Mucosa of gallbladder (tissue), 1 donor: ENCODE measurements at places on chromosomes 6 and 20. TPM values are rescaled to one million over a fixed set of nuclear protein-coding genes. Genes with fewer than 3 reads are reported as not detected.

DNA sequence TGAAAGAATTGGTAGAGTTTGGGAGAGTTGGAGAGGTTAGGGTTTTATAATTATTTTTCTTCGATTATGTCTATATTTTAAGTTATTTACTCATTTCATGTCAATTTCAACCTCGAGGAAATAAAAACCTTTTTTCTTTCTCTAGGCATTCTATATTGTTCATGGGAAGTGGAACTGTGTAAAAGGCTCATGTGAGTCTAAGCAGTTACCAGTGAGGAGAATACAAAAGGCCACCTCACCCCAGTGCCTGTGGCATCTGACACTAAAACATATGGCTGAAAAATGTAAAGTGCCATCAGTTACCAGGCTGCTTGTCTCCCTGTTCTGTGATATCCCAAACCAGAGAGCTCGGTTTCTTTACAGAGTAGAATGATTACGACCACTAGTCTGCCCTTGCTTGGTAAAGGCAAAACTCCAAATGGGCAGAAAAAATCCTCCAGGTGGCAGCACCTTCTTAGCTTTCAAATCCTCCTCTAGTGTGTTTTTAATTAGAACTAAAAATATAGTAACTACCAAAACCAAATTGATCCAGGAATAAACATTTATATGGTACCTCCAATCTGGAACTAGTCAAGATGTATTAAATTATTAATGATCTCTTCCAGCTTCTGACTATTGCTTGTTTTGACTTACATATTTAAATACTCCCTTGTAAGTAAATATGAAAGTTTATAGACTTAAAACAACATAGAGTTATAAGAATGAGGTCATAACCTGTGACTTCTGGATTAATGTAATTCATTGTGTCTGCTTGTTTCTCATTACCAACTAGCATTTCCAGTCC, 122.6 kb upstream of the MCHR2 start:
- DNase-seq = peak; percentile 27

- DNase-seq = no peak
Measured at GRCh38 chr20:25065072-25065624, 7.2 kb upstream of the ACSS1 start.

GRCh38 chr6:50899306-50899870, 80.7 kb downstream of the TFAP2B start:
- DNase-seq = no peak

DNA sequence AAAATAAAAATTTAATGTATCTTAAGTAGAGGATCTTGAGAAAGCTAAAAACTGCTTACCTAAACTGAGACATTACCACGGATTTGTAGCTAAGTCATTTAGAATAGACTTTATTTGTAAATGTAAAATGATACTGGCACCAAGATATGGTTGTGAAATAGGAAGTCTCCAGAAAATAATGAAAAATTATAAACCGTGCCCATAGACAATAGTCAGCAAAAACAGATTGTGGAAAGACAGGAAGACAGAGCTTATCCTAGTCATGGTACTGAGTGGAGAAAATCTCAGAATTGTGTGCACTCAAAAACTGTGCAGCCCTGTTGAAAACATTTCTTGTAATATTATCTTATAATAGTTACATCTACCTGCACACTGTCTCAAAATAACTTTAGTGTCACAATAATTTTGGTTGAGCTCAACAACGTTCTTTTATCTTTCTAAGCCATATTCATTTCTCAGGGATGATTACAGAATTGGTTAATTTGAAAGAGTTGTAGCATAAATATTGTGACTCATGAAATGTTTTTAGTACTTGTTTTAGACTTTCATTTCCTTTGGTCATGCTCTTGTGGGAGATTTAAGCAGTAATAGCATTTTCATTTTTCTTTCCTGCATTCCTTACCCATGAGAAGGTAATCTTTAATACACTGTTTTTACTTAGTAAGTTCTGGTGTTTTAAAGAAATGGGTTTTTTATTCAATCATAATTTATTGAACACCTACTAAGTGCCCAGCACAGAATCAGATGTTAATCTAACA, 174.5 kb downstream of the SOX4 start:
- no peak for DNase-seq

GRCh38 chr6:149445095-149445466, 39.7 kb downstream of the ZC3H12D start:
- DNase-seq = no peak

DNA sequence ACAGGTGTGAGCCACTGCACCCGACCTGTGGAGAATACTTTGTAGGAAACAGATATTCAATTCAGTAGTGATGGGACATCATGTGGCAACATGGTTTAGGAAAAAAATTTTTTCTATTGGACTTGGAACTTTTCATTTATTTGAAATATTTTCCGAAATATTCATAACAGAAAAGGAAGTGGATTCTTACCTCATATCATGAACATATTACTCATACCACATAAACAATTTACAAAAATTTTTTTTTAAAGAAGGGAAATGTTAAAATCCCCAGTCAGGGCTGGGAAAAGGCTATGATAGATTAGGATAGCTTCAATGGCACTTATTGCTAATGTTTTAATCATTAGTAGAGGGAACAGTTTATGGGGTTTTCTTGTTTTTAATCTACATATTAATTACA, 6.8 kb upstream of the ALDH8A1 start:
- no peak for DNase-seq

GRCh38 chr20:24701668-24702067, 232.2 kb downstream of the SYNDIG1 start:
- no peak for DNase-seq

- DNase-seq = no peak
Measured at GRCh38 chr6:143139239-143139784, 78.6 kb downstream of the AIG1 start.

DNA sequence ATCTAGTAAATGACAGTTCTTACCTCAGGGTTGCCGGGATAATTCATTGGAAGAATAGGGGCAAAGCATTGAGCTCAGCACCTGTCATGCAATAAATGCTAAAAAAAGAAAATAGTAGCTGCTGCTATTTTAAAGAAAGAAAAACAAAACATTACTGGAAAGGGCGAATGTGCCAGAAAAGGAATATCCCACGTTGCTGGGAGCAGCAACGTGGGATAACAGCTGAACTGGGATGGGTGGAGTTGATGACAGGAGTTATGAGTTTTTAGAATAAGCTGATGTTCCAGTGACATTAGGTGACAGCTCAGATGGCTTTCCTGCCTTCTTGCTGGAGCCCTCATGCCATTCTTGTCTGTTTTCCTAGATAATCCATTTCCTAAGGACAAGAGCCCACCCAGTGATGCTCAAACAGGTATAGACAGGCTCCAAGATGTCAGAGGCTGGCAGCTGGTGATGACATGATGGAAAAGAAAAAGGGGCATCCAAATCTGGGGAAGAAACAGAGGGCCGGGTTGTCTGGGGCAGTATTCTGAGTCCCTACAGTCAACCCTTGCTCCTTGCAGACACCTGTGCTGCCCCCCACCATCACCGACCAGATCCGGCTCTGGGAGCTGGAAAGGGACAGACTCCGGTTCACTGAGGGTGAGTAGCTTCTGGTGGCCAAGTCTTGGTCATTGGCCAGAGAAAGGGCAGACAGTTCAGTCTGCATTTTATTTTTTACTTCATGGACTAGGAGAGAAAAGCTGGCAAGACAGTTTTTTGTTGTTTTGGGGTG, 1.1 kb upstream of the VARS2 start:
- DNase-seq = no peak

DNA sequence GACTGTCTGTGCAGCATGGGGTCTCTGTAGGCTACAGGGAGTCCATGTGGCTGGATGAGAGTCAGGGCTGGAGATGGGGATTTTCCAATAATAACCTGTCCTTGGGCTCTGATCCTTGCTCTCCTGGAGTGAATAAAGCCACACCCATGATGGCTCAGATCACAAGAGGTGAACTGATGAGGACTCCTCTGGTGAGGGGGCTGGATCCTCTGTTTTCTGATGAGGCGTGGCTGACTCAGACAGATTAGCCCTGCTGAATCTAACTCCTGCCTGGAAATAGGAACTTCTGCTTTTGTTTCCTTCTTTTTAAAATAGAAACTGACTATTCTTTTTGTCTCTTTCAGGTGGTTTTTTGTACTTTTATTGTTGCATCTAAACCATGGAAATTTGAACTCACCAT, 27.0 kb downstream of the CST9L start:
- no peak for DNase-seq

- no peak for DNase-seq
Measured at GRCh38 chr6:19905584-19905983, 68.4 kb downstream of the ID4 start.

DNA sequence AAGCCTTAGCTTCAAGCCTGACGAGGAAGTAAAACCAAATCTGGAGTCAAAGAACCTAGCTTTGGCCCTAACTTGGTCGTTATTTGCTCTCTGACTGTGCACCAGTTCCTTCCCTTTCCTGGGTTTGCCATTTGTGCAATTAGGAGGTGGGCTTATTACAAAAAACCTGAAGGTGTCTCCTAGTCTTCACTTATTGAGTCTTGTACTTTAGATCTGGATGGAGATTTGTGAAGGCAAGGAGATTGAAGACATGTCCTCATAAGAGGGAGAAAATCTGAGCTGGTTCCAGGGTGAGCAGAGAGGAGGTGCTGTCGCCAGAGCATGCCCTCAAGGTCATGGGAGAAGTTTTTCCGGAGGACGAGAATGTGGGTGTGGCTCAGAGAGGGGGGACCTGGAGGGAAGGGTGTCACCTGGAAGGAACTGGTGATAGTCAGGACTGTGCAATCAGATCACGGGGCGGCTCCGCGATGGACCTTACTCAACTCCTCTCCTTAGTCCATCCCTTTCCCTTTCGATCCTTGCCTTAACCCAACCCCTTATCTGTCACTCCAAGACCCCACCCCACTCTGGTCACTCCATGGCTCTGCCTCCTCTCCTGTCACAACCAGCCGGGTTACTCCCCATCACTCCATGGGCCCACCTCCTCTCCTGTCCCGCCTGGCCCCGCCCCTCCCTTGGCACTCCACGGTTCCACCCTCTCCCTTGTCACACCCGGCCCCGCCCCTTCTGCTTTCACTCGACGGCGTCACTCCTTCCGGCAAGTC, 588 bp upstream of the ACSS2 start:
- no peak for DNase-seq

GRCh38 chr20:10547276-10548114, 112.4 kb downstream of the SLX4IP start:
- DNase-seq = no peak

DNA sequence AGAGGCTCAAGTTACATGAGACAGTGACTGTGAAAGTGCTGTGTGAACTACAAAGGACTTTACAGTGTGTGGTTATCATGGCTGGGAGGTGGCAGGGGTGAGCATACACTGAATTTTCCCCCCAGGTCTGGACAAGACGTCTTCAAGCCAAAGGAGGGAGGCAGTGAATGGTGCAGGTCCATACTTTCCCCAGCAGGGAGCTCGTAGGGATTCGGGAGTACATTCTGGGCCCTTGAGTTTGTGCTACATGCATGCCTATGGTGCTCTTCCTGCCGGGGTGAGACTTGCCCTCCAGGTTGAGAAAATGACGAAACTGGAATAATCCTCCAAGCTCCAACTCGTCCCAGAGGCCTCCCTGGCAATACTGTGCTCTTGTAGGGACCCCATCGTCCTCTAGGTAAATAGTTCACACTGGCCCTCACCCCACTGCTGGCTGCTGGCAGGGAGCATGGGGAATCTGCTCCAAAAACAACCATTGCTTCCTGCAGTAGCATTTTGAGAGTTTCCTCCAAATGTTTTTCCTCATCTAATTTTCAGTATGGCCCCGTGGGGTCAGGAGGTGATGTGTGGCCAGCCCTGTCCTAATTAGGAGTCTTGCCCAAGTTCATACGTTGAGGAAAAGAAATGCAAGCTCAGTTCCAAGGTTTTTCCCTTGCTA, 57.6 kb downstream of the ZNF831 start:
- DNase-seq = no peak

GRCh38 chr20:2820896-2821869, 5.0 kb downstream of the TMEM239 start:
- DNase-seq = no peak

DNA sequence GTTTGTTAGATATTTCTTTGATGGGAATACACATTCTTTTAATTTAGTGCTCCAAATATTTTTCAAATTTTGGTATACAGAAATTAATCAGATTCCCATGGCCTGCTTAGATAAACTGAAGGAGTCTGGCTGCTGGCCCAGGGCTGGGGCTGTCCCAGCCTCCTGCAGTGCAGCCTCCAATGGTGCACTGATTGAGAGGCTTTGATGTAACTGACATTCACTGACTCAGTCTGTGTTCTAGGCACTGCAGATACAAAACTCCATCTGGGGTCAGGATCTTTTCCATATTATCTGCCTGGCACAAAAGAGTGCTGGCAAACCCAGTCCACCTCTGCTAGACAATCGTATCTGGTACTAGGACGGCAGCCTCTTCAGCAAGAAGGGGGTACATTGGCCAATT, 64.8 kb downstream of the GRIK2 start:
- no peak for DNase-seq

DNA sequence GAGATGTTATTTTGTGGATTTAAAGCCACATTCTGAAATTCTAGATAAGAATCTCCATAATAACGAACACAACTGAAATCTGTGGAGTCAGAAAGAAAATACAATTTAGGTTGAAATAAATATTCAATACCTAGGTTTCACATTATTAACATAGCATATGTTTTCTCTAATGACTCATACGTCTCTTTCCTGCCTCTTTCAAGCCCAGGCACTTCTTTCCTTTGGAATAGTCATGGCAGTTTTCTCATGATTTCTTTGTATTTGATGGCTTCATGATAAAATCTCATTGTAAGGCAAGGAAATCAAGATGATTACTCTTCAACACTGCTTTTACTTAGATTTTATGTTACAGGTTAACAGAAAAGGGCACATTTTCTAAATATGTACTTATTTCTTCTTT, 803.7 kb downstream of the PHF3 start:
- no peak for DNase-seq

GRCh38 chr6:154661768-154662167, 71.4 kb upstream of the SCAF8 start:
- no peak for DNase-seq

DNA sequence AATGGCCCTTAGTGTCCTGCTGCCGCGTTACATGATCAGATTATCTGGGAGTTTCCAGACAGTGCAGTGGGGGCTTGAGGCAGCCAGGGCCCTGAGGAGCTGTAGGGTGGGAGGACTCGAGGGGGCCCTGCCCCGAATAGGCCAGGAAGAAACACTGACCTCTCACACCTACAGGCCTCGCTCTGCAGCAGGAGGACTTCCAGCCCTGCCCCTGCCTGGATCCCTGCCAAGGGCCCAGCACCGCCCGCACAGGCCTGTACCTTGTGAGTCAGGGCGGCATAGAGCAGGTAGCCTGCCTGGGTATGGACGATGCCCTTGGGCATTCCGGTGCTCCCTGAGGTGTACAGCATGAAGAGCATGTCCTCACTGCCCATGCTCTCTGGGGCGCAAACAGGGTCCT, 30.1 kb upstream of the APMAP start:
- peak; percentile 82 for DNase-seq

HLA-DOA gene
- total RNA-seq = 8.4 TPM

TXLNB gene
- total RNA-seq = 0.75 TPM

OR2H1 gene
- total RNA-seq = not detected

WFDC2 gene
- 144 TPM for total RNA-seq

NKX2-2 gene
- not detected for total RNA-seq

COL11A2 gene
- 0.66 TPM for total RNA-seq
